Peyer's patch (tissue), 4 donors: ENCODE measurements at places on chromosomes 4 and X.

- DNase-seq: no peak
These were observed 28.9 kb downstream of the CASP3 start for GRCh38 chr4:184620212-184620867.

DNA sequence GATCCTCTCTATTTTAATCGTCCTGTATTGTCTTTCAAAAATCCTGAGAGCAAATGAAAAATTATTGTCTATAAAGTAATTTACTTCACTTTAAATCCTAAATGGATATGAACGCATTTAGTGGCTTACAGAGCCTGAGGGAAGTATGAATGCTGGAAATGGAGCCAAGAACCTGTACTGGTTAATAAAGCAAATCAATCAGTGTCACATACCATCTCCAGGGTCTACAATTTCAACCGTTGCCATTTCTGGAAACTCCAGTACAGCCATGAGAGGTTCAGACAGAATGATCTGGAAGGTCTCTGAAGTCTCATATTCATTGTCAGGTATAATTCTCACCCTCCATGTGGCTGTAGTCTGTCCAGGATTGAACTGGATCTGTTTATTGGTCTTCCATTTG is 76.6 kb downstream of the FREM3 start:
- no peak for DNase-seq

GRCh38 chr4:40559585-40560465 is 69.8 kb downstream of the RBM47 start:
- no peak for DNase-seq

DNA sequence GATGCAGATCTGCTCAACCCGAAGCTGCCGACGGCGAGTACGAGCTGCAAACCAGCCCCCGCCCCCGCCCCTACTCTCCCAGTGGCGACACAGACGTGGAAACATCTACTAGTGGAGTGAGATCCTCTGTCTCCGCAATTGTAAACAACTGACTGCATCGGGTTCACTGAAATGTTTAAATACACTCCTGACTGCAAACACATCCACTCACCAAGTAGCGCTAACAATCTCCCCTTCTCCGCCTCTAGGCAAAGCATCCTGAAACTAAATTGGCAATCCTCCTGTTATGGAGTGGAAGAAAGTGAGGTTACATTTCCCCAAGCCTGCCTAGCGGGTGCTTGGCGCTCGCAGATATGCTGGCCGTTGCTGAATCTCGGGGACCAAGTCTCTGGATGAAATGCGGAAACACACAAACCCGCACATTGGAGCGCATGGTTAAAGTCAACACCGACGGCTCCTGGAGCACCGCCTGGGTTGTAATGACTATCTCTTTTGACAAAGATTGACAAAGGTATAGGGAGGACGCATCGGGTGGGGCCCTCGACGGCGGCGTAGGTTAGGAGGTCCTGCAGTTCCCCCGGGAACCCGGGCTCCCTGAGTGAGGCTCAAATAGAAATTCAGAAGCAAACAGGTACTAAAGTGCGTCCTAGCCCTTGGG is 117.0 kb upstream of the TEX13C start:
- no peak for DNase-seq

GRCh38 chr4:144202081-144202480 is 61.6 kb upstream of the GYPA start:
- DNase-seq: no peak

- no peak for DNase-seq
These were observed 156.3 kb downstream of the BTC start for GRCh38 chr4:74638001-74638400.

DNA sequence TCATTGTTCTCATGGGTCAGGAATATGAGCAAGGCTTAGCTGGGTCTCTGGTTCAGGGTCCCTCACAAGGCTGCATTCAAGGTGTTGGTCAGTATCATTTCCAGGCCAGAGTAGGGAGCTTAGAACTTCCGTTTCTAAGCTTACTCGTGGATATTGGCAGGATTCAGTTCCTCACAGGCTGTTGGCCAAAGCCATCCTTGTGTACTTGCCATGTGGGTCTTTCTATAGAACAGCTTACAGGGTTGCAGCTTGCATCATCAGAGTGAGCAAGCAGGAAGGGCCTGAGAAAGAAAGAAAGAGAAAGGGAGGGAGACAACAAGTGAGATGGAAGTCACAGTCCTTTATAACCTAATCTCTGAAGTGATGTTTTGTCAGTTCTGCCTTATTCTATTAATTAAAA is 5.1 kb upstream of the LIMCH1 start:
- DNase-seq: no peak

- DNase-seq: no peak
These were observed 776 bp downstream of the PABPC4L start for GRCh38 chr4:134200811-134201215.

DNA sequence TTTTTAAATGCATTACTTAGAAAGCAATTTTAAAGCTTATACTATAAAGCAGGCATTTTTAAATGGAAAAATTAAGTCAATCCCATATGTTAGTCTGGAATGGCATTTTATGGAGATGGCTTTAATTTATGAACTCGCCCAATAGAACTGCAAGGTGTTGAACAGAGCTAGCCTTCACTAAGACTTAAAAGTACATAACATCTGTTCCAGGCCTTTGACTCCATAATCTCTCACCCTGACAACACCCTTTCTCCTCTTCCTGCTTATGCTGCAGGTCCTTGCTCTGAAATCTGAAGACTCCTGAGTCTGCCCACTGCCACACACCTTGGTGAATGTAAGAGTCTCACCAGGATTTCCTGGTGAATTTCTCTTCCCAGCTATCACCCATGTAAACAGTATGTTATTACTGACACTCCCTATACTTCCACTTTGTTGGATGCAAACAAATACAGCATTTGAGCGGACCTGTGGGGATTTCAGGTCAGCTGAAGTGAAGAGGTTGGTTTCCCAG is 17.7 kb upstream of the SLC39A8 start:
- DNase-seq: no peak

- no peak for DNase-seq
These were observed 18.8 kb upstream of the SASH3 start for GRCh38 chrX:129760981-129761380.

- no peak for DNase-seq
These were observed 146.2 kb upstream of the JADE1 start for GRCh38 chr4:128663325-128663724.

GRCh38 chr4:64883087-64883807 is 474.0 kb upstream of the TECRL start:
- no peak for DNase-seq
